ENCODE measurements at places on chromosomes 2 and 18.

GRCh38 chr2:86703704-86704361 lies 16.3 kb upstream of the RMND5A start:
- DNase-seq = peak; percentile 6

DNA sequence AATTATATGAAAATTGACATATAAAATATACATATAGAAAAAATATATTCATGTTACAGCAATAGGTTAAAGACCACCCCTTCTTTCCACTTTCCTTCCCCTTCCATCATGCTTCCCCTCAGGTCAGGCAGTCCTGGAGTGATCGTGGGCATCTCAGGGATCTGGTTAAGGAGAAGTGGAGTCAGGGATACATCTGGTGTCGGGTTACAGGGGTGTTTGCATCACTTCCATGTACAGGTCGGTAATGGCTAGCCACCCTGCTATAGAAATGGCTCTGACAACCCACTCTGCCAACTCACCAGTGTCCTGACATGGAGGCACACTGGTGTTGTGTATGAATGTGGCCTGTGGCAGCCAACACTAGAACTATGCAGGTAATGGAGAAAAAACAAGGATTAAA lies 36.3 kb upstream of the LGALSL start:
- no peak for DNase-seq

GRCh38 chr2:213259266-213259665 lies 25.0 kb upstream of the SPAG16 start:
- no peak for DNase-seq

DNA sequence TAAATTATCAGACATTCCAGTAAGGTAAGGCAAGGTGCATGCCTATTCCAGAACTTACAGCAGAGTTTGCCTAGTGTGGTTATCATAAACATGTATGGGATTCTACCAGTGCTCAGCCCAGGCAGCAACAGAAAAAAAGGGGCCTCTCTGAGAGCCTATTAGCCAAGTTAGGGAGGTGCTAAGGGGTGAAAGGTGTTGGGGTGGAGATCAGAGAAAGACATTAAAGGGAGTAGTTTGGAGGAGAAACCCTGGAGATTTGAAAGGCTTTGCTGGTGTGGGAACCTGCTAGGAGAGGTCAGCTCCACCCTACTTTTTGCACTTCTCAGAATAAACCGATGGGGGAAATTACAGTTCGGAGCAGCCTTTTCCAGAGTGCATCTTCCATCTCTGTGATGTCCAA lies 2.9 kb downstream of the ARPC2 start:
- DNase-seq = no peak

DNA sequence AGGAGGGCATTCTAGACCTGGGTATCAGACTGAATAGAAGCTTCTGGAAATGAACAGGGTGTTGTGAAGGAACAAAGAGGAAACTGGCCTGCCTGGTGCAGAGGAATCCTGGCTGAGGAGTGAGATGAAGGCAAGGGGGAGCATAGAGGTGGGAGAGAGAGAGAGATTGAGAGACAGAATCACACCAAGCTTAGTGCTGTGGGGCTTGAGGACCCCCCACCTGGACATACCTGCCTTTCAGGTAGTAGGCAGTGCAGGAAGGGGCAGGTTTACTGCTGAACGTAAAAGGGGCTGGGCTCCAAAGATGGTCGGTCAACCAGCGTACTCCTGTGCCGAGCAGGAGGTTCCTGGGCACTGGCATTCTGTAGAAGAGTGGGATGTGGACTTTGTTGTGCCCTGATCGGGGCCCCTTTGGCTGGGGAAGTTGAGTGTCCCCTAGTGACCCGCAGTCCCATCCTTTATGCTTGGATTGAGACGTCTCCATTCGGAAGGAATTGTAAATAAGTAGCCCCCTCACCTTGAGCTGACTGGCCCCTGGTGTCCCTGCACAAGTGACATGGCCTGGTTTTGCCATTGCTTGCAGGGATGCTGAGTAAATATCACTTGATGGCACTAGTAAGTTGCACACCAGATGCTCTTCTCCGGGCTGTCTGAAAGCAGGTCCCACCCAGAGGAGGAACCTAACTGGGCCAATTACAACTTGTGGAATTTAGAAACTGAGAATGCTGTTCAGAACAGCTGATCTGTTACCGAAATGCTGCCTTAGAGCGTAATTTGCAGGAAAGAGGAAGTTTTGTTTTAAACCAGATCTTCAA lies 1.4 kb downstream of the UBE2F start:
- no peak for DNase-seq

DNA sequence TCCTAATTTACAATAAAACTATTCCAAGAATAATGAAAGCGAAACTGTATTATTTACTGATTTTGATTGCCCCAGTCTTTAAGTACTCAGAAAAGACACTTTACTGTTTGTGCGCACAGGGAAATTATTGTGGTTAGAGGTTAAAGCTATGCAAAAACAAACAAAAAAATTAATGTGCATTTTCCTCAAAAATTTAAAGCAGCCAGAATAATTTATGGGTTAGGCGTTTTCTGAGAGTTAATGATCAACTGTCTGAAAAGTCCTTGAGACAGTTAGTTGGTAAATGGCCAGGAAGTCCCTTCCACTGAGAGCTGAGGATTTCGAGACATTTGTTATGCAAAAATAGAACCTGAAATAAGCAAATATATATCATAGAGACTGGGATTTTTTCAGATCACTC lies 143.3 kb downstream of the IRS1 start:
- DNase-seq = no peak

GRCh38 chr18:31774962-31775361 lies 14.3 kb upstream of the SLC25A52 start:
- DNase-seq = no peak

DNA sequence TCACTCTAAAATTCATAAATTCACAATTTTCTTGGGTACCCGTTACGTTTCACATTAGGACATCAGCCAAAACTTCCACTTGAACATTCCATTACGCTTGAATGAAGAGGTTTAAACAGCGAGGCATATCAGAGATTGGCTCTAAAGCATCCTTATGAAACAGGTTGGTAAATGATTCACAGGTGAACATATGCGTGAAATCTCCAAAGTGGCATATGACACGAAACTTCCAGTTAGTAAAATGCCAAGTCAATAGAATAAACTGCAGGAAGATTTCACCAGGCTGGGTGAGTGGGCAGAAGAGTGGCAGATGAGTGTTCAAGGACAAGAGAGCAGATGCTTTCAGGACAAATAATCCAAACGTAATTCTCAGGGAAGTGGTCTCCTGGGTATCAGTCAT lies 33.9 kb upstream of the GLS start:
- no peak for DNase-seq

- DNase-seq = peak; percentile 10
Measured at GRCh38 chr18:28115149-28115550, 61.8 kb downstream of the CDH2 start.

DNA sequence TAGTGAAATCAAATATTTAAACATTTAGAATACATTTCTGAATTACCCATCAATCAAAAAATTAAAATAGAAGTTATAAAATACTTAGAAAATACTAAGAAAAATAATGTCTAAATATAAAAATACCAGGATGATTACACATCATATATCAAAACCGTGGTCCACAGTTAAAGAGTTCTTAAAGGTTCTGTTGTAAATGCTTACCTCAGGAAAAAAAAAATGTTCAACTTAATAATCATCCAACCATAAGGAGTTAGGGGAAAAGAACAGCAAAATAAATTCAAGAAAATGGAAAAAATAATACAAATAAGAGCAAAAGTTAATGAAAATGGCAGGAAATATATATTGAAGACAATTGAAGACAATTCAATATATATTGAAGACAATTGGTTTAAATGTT lies 43.2 kb downstream of the PDE11A start:
- DNase-seq = no peak

- no peak for DNase-seq
Measured at GRCh38 chr2:102283996-102284395, 27.4 kb upstream of the IL1RL1 start.

GRCh38 chr2:10844097-10844496 lies 31.5 kb upstream of the PDIA6 start:
- DNase-seq = peak; percentile 77

DNA sequence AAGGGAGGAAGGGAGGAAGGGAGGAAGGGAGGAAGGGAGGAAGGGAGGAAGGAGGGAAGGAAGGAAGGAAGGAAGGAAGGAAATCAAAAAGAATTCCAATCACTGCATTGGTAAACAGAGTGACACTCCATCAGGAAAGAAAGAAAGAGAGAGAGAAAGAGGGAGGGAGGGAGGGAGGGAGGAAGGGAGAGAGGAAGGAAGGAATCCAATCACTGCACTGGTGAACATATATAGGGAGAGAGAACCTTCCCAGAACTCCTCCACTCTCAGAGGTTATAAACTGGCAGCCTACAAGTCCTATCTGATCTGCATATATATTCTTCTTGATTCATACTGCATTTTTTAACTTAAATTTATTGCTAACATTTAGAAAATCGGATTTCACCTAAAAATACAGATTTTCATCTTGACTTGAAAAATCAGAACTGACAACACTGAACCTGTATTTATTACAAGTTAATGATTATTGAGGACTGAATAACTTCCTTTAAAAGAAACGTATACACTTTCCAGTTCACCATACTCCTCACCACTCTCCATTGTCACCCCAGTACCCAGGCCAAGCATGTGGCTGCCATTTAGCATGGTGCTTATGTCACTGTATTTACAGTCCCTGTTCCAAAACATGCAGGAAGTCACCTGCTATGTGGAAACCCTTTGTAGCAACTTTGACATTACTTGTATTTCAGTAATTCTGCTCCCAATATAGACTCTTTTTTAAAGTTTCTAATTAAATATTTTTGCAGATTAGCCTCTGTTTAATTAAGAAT lies 83.5 kb downstream of the ANTXR1 start:
- DNase-seq = no peak

GRCh38 chr2:143087033-143087432 lies 42.2 kb upstream of the ARHGAP15 start:
- no peak for DNase-seq

GRCh38 chr2:20692081-20692480 lies 25.1 kb downstream of the GDF7 start:
- DNase-seq = no peak

- DNase-seq = no peak
Measured at GRCh38 chr2:179449010-179449409, 184.4 kb upstream of the SESTD1 start.

DNA sequence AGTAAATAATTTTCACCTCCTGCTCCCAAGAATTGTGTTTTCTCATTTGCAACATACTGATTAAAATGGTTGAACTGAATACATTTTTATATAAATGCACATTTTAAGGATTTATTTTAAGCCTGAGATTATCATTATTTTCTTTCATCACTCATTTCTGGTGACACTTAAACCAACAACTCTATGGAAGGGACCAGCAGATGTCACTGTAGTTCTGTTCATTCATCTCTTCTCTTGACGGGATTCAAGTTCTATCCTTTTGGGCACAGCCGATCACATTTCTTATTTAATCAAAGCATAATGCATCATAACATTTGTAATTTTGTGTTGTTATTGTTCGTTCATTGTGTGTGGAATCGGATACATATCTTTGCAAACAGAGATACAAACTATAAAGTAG lies 417.9 kb downstream of the HRH4 start:
- no peak for DNase-seq

DNA sequence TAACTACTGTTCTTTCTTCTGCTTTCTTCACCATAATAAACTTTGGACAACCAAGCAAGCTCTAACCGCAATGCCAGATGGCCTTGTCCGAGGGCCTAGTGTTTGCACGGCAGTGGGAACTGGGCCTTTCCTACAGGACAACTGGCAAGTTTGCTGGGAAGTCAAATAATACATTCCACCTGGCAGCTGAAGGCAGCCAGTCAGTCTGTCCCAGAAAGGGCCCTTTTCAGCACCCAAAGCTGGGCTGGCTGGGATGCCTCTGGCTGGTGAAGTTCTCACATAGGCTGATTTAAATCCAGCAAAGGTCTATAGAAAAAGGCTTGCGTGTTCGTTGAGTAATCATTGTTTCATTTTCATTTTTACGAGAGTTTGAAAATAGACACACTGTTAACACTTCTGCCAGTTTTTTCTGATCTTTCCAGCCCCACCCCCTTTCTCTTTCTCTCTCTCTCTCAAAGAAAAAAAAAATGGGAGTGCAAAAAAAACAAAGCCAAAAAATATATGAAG lies 110.0 kb upstream of the EPAS1 start:
- no peak for DNase-seq

GRCh38 chr2:71778936-71779773 lies 325.8 kb downstream of the DYSF start:
- DNase-seq = no peak

GRCh38 chr2:88669482-88670214 lies 21.8 kb upstream of the RPIA start:
- peak; percentile 19 for DNase-seq

DNA sequence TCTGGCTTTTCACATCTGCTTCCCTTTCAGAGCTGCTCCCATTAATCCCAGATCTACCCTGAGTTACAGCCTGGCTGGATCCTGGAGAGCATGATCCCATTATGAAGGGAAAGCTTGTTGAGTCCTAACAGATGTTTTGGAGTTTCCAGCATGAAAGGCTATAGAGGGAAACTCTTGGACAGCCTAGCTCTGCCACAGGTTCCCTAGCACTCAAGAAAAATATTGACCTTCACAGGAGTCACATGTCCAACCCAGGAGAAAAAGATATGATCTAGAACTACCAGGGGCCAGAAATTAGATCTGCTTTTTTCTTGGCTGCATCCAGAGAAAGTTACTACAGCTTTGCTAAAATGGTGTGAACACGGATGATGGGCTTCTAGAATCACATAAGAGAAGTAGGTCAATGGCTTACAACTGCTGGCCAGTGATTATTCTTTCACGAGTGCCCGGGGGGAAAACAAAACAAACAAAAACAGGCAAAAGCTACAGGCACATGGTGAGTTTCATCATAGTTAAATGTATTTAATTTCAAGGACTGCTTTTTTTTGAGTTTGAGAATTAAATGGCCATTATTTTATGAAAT lies 15.9 kb downstream of the CCDC93 start:
- DNase-seq = no peak

DNA sequence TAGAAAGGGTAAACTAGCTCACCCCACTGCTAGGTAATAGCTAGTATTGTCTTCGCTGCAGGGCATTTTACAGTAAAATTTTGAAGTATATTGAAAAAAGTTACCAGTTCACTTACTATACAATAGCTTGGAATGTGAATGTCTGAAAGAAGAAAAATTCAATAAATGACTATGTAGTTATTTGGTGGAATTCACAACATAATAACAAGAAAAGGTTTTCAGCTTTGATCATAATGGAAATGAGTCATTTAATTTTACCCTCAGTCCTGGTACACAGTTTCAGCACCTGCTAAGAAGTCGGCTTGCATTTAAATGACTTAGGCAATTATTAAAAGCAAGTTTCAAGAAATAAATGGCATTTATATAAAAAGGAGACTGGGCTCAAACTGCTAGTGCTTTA lies 90.4 kb downstream of the NUP35 start:
- DNase-seq = no peak
